ENCODE measurements at places on chromosomes 11 and 22. TPM values are rescaled to one million over a fixed set of nuclear protein-coding genes. Genes with fewer than 3 reads are reported as not detected.
A peak's percentile ranks its signal among the peaks of the same experiment; 100 is the strongest.

The CLMP gene
- 56.1 TPM for total RNA-seq

The KIF18A gene
- 37.2 TPM for total RNA-seq

GRCh38 chr11:57566005-57566904, 1.2 kb downstream of the UBE2L6 start:
- no peaks in the 10 kb centered on the region for H3K27me3 ChIP-seq
- H3K4me3 ChIP-seq: peak overlapping the region; percentile 80
- peaks cover 11% of the 10 kb centered on the region for H3K4me1 ChIP-seq
- H3K36me3 ChIP-seq: no peaks in the 10 kb centered on the region
- peak overlapping the region; percentile 57 for H3K27ac ChIP-seq
- DNase-seq: peak; percentile 63

DNA sequence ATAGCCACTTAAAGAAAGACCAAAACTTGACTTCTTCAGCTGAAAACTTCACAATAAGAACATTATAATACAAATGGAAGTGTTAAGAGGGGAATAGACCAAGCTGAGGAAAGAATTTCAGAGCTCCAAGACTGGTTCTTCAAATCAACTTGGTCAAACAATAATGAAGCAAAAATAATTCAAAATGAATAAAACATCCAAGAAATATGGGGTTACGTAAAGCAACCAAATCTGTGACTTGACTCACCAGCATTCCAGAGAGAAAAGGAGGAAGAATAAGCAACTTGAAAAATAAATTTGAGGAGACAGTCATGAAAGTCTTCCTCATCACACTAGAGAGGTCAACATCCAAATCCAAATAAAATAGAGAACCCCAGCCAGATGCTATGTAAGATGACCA, 31.4 kb downstream of the XKR3 start:
- no peaks in the 10 kb centered on the region for H3K27me3 ChIP-seq
- no peaks in the 10 kb centered on the region for H3K36me3 ChIP-seq
- no peak for DNase-seq
- no peak overlapping the region for H3K4me3 ChIP-seq
